ENCODE measurements at places on chromosomes 5 and 9. TPM values are rescaled to one million over a fixed set of nuclear protein-coding genes. Genes with fewer than 3 reads are reported as not detected.

Gene PCDHGA10
- 8.5 TPM for total RNA-seq

Gene GRM6
- total RNA-seq = not detected

Gene GPR21
- 16.8 TPM for total RNA-seq

Gene OTP
- not detected for total RNA-seq

Gene SLC25A2
- total RNA-seq = 0.82 TPM

Gene ZNF618
- not detected for total RNA-seq

Gene SLC36A3
- not detected for total RNA-seq

Gene SGCD
- total RNA-seq = not detected

Gene SPATA31A3
- total RNA-seq = not detected
